ENCODE measurements at places on chromosomes 16 and 17.
A peak's percentile ranks its signal among the peaks of the same experiment; 100 is the strongest.

- no peak for DNase-seq
Measured at GRCh38 chr17:2113279-2113622, 58.3 kb downstream of the HIC1 start.

DNA sequence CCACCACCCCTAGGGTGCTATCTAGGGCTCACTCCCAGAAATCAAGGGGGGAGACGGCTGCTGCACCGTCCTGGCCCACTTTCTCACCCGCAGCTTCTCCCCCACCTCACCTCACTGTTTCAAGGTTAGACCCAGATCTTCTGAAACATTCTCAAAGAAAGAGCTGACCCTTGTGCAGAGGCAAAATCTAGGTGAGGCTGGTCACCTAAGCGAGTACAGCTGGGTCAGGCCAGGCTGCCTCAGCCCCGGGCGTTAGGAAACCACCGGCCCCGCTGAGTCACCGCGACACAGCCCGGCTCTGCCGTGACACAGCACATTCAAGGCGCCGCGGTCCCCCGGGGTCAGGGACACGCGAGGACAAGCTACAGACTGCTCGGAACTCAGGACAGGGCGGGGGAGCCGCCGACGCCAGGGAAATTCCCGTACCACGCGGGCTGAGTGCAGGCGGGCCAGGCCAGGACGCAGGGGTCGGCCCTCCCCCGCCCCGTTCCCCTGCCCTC, 27.1 kb downstream of the GNPTG start:
- peak; percentile 88 for DNase-seq

GRCh38 chr17:79927136-79927661, 88.0 kb upstream of the CBX4 start:
- no peak for DNase-seq

GRCh38 chr17:40341808-40342503, 22.6 kb downstream of the GJD3 start:
- DNase-seq, result peak; percentile 70

DNA sequence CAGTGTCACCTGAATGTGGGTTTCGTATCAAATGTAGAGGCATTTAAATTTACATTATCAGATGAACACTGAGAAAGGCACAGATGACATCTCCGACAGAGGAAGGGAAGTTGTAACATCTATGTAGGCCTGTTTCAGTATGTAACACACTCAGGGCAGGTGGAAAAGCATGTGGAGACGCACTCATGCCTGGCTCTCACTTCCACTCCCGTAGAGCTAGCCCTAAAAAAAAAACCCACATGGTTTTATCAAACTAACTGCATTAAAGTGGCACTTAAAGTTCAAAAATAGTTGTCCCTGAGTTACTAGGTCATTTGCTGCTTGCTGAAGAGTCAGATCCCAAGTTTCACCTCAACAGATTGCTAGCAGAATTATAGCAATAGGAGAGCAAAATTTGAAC, 6.1 kb upstream of the ANKFY1 start:
- no peak for DNase-seq

- no peak for DNase-seq
Measured at GRCh38 chr17:77508047-77508715, 367.4 kb downstream of the SEC14L1 start.

DNA sequence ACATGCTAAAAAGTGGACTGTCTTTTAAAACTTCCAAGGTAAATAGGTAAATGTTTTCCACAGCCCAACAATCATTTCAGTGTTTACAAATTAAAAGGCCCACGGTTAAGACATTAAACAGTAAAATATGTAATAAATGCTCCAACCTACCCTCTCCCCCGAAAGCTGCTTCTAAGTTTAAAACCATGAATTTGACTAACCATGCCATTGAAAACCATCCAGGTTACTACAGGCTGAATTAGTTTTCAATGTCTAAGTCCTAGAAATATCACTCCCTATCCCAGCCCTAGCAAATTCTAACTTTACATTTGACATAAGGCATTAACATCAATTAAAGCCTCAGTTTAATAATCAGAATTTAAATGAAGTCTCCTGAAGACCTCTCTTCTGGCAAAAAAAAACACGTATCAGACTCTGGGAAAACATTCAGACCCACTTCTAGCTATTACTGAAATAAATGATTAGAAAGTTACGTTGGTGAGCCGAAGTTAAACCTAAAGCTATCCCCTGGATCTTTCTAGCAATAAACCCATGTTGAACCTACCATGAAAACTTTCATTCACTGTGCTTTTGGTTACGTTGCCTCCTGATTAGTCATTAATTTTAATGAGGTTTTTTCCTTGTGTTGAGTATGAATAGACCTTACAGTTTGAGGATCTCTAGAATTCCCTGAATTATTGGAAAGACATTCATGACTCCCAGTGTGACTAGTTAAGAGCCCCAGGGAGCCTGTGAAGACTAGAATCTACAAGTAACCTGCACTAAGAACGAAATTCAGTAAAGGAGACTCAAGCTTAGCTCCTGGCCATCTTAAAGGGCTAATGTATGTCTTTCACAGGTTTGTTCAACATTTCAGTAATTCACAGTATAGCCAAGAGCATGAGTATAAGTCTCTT, 1.7 kb upstream of the POLG2 start:
- no peak for DNase-seq

Data from AG08395 (cell line).